ENCODE measurements at places on chromosomes 16 and 17.
A peak's percentile ranks its signal among the peaks of the same experiment; 100 is the strongest.

- DNase-seq: no peak
Observed at GRCh38 chr17:74704544-74704943, 8.2 kb downstream of the CD300LF start.

DNA sequence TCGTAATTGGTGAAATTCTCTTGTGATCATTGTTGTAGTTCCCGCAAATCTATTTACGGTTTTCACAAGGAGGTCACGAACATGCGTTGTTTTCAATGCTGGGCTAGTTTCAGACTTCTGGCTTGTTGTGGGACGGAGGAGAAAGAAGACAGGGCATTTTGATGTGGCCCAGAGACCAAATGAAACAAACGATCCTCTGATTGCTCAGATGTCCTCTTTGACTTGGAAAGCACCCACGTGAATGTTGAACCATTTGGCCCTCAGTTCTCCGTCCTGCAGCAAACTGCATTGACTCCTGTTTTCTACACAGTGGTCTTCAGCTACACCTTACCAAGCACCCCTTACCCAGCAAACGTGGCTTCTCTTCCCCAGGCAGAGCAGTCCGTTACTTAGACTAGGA lies 391.0 kb downstream of the WWOX start:
- no peak for DNase-seq

DNA sequence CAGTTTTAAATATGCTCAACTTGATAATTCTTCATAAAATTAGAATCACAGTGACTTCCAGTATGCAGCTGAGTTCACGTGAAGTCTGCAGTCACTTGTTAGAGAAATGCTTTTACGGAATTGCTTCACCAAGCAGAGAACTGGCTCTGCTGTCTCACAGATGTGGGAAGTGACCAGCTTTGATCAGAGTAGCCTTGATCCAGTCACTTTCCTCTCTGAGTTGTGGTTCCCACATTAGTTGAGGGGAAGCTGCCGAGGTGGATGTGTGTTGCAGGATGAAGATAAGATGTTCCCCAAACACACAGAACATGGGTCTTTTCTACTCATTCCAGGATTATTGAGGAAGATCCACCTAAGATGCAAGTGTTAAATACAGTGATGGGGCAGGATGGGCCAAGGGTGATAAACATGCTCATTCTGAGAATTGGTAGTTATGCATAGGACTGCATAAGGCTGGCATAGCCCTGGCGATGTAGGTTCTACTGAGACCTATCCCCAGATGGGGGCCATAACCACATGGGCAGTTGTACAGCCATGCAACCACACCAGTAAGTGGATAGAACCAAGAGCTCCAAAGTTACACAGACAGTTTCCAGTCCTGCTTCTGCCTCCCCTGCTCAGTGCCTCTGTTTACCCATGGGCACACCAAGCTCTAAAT lies 168.9 kb upstream of the MAF start:
- DNase-seq: no peak

GRCh38 chr17:79721993-79722671 lies 8.6 kb upstream of the ENPP7 start:
- no peak for DNase-seq

- DNase-seq: no peak
Observed at GRCh38 chr17:51419476-51419875, 159.1 kb downstream of the UTP18 start.

DNA sequence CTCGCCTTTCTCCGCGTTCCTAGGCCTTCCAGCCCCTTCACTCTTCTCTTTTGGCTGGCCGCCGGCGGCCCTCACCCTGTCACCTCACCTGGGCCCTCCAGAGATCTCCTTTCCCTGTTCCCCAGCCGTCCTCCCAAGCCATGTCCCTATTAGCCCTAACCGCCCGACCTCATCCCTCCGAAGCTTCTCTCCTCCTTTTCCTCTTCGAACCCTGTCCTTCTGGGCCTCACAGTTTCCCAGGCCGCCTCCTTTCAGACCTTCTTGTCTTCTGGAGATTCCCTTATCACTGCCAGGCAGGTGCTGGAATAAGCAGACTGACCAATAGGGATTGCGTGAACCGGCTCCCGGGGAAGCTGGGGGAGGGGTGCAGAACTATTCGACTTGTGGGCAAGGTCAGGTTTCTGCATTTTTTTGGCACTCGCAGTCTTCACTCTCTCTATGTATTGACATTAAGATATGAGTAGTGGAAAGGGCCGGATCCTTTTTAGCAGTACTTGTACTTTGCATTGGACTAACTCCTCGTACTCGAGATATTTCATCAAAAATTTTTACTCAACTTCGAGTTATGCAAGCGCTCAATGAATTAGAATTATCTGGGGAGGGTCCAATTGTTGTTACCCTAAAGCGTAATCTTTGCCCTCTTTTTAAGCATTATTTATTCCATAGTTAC lies 690 bp downstream of the RHOT1 start:
- no peak for DNase-seq

GRCh38 chr16:10554569-10554968 lies 25.8 kb downstream of the EMP2 start:
- DNase-seq: no peak

DNA sequence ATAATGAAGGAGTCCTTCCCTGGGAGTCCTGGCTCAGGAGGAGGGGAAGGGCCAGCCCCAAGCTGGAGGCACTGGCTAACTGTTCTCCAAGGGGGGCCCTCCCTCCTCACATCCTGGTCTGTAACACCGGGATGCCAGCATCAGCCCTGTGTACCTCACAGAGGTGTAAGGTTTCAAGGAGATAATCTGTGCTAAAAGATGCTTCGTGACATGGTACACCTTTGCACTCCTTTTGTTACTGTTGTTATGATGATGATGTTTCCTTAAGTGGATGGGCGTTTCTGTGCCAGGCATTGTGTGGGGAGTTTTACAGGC lies 236.7 kb upstream of the TNRC6C start:
- DNase-seq: no peak

GRCh38 chr17:10276436-10276835 lies 78.0 kb upstream of the GAS7 start:
- no peak for DNase-seq

GRCh38 chr17:18246880-18247612 lies 11.5 kb downstream of the FLII start:
- peak; percentile 44 for DNase-seq

DNA sequence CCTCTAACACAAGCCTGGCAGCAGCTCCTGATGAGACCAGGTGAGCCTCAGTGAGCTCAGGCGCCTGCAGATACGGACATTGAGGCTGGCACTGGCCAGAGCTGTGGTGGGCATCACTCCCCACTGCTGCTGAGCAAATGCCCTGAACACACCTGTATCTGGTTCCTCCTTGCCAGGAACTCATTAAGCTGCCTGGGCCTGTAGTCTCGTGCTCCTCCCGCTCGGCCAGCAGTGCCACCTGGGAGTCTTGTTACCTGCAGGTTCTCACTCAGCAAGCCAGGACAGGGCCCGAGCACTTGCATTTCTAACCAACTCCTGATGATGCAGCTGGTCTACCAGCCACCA lies 13.3 kb downstream of the EIF4A3 start:
- DNase-seq: no peak

DNA sequence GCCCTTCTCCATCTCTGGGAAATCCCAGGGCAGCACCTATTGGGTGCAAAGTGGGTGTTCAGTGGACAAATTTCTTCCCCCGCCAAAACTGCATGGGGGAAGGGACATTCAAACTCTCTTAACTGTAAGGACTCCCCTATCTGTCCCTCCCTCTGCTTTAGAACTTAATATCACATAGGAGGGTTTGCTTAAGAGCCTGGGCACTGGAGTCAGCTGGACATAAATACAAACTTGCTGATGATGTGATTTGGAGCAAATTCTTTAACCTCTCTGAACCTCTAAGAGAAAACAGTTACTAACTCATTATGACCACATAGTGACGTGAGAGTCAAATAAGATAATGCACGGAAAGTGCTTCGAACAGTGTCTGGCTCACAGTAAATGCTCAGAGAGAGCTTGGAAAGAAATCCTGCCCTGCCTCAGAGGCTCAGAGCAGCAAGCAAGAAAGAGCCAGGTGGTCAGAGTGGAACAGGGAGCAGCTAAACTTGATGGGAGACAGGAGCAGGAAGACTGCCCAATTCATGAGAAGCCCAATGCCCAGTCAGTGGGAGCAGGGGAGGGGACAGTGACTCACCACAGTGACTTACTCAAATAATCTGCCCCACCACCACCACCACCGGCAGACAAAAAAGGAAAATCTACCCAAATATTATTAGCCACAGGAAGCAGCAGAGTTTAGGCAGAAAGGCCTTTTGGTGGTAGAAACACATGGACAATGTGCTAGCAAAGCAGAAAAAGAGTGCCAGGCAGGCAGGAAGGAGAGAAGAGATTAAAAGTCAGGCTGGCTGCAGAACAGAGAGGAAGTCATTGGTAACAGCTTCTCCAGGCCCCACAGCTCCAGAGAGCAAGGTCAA lies 23.9 kb upstream of the CCL1 start:
- no peak for DNase-seq

- no peak for DNase-seq
Observed at GRCh38 chr17:63826468-63827001, 696 bp upstream of the PSMC5 start.

GRCh38 chr17:32348483-32348800 lies 1.5 kb upstream of the ZNF207 start:
- DNase-seq: no peak
